ENCODE measurements at places on chromosomes 3 and 15.

DNA sequence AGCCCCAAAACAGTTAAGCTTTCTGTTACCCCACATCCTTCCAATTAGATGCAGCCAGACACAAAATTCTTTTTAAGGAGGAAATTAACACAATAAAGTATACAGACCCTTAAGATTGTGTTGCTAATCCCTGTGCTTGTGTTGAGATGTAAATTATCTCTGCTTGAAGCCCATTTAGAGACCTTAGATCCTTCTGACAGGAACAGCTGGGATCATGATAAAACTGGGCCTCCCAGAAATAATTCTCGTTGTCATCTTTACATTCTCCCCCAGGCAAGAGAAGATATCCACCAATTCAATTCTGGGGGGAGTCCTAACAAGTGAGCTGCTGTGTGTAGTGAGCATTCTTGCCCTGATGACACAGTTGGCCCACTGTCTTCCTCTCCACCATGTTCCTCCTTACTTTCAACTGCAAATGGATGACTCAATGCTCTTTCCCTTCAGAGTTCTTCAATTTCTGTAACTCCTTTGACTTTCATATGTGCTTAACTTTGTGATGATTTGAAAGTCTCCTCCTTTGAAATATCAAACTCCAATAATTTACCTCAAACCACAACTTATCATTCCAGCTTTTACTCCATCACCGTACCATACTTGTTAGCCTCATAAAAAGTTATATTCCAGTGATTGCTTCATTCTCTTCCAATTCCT, 186.6 kb downstream of the RAP2B start:
- H3K27ac ChIP-seq: no peak overlapping the region
- no peak overlapping the region for H3K4me3 ChIP-seq
- no peaks in the 10 kb centered on the region for H3K36me3 ChIP-seq
- no peaks in the 10 kb centered on the region for H3K4me1 ChIP-seq
- no peaks in the 10 kb centered on the region for H3K27me3 ChIP-seq
- DNase-seq: no peak

GRCh38 chr3:52781741-52782140, 4.3 kb downstream of the ITIH1 start:
- no peaks in the 10 kb centered on the region for H3K36me3 ChIP-seq
- no peak overlapping the region for H3K27ac ChIP-seq
- peaks cover 2% of the 10 kb centered on the region for H3K27me3 ChIP-seq
- no peaks in the 10 kb centered on the region for H3K4me1 ChIP-seq

GRCh38 chr3:11510001-11510340, 133.7 kb downstream of the VGLL4 start:
- no peak overlapping the region for H3K4me3 ChIP-seq
- H3K27ac ChIP-seq: peak overlapping the region; percentile 79
- peaks cover 7% of the 10 kb centered on the region for H3K36me3 ChIP-seq
- no peaks in the 10 kb centered on the region for H3K27me3 ChIP-seq
- peak; percentile 68 for DNase-seq

DNA sequence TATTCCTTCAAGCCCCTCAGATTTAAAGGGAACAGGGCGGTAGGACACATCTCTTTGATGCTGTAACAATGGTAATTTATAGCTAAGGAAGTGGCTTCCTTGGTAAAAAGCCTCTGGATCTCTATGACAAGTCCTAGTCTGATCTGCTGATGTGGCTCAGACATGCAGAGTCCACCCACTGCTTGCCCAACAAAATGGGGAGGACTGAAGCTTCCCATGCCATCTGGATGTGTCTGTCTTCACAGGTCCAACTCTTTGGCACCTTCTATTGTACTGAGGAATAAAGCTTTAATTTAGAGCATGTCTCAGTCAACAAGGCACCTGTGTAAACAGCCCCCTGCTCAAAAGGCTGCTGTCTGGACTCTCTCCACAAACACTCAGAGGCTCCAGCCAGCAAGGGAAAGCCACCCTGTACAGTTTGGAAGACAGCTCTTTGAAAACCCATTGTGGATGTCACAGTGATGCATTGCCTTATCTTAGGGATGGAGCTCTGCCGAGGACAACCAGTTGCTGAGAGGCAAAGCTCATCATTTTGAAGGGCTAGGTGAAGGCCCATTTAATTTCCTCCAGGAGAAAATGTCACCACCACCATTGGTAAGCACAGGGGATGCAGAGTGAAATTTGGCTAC, 348.6 kb upstream of the GRM7 start:
- H3K4me1 ChIP-seq: no peaks in the 10 kb centered on the region
- no peak for DNase-seq
- no peak overlapping the region for H3K4me3 ChIP-seq
- no peaks in the 10 kb centered on the region for H3K36me3 ChIP-seq

DNA sequence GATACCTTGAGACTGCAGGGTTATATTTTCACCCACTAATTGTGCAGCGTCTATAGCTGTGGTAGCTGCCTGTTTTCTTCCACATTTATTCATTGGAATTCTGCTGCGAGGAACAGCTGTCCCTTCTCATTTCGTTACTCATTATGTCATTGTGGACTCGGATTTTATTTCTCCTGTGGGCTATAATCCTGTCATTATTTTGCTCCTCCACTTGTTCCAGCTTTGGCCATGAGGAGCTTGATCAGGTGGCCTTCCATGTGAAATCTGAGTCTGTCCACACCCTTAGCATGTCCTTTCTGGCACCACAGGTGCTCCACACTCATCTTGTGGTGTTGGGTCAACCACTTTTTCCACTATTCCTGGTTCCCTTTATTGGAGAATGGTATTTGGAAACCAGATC, 14.8 kb downstream of the LYSMD4 start:
- H3K4me1 ChIP-seq: peaks cover 11% of the 10 kb centered on the region
- H3K27ac ChIP-seq: no peak overlapping the region
- peaks cover 4% of the 10 kb centered on the region for H3K36me3 ChIP-seq

- peaks cover 11% of the 10 kb centered on the region for H3K4me1 ChIP-seq
- H3K36me3 ChIP-seq: no peaks in the 10 kb centered on the region
- H3K27me3 ChIP-seq: no peaks in the 10 kb centered on the region
- no peak overlapping the region for H3K27ac ChIP-seq
- H3K4me3 ChIP-seq: no peak overlapping the region
Measured at GRCh38 chr3:14377838-14378169, 24.6 kb upstream of the SLC6A6 start.

DNA sequence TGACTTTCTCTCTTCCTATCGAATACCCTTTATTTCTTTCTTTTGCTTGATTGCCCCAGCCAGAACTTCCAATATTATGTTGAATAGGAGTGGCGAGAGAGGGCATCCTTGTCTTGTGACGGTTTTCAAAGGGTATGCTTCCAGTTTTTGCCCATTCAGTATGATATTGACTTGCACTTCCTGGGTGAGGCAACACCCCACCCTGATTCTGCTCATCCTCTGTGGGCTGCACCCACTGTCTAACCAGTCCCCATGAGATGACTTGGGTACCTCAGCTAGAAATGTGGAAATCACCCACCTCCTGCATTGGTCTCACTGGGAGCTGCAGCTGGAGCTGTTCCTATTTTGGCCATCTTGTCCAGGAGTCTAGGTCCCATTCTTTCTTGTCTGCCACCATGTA, 44.8 kb upstream of the KCNH8 start:
- no peaks in the 10 kb centered on the region for H3K4me1 ChIP-seq
- no peak overlapping the region for H3K27ac ChIP-seq
- no peaks in the 10 kb centered on the region for H3K27me3 ChIP-seq
- no peak for DNase-seq

- no peak overlapping the region for H3K4me3 ChIP-seq
- no peaks in the 10 kb centered on the region for H3K36me3 ChIP-seq
- H3K27me3 ChIP-seq: no peaks in the 10 kb centered on the region
- DNase-seq: no peak
- no peak overlapping the region for H3K27ac ChIP-seq
- H3K4me1 ChIP-seq: no peaks in the 10 kb centered on the region
Measured at GRCh38 chr3:64918989-64919388, 231.2 kb upstream of the ADAMTS9 start.

DNA sequence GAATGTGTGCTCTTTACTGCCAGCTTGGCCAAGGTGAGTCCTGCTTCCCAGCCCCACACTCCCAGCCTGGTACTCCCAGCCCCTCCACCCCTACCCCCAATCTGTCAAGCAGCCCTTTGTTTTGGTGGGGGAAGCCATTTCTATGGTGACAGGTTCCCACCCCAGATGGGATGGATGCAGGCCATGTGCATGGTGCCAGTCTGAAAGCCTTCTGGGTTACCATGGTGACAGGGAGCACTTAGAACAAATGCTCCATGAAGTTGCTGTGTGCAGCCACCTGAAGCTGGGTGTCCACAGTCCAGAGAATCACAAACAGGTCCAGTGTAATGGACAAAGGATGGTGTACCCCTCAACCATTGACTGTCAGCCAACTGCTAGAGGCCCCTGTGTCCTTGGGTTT, 19.1 kb upstream of the VILL start:
- H3K27ac ChIP-seq: no peak overlapping the region
- H3K4me1 ChIP-seq: peaks cover 36% of the 10 kb centered on the region
- DNase-seq: no peak
- H3K36me3 ChIP-seq: peaks cover 23% of the 10 kb centered on the region
- no peaks in the 10 kb centered on the region for H3K27me3 ChIP-seq

GRCh38 chr15:68819495-68820294, 1.0 kb downstream of the ANP32A start:
- peaks cover 2% of the 10 kb centered on the region for H3K36me3 ChIP-seq
- peaks cover 11% of the 10 kb centered on the region for H3K4me1 ChIP-seq
- H3K4me3 ChIP-seq: peak overlapping the region; percentile 98

GRCh38 chr15:55823191-55823670, 80.3 kb upstream of the PRTG start:
- H3K36me3 ChIP-seq: no peaks in the 10 kb centered on the region
- no peaks in the 10 kb centered on the region for H3K27me3 ChIP-seq
- no peak overlapping the region for H3K4me3 ChIP-seq
- H3K27ac ChIP-seq: no peak overlapping the region

DNA sequence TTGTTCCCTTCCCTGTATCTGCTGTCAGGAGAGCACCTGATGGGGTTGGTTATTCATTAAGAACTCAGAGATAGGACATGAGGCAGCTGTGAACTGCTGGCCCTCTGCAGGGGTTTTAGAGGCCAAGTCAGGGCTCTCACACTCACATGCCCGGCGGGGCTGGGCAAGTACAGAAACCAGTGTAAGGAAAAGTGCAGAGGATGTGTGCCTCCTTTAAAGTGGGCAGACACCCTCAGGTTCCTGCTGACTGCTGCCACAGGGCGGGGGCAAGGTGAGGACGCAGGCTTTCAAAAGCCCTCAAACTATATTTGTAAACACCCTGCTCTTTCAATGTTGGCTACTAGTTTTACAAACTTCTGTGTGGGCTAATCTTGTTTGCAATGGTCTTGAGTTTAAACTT, 22.4 kb downstream of the CXCR6 start:
- no peak overlapping the region for H3K27ac ChIP-seq
- H3K27me3 ChIP-seq: no peaks in the 10 kb centered on the region
- peaks cover 51% of the 10 kb centered on the region for H3K36me3 ChIP-seq

GRCh38 chr15:85878828-85879225, 84.1 kb upstream of the KLHL25 start:
- H3K36me3 ChIP-seq: no peaks in the 10 kb centered on the region
- H3K4me1 ChIP-seq: no peaks in the 10 kb centered on the region
- no peak overlapping the region for H3K27ac ChIP-seq

DNA sequence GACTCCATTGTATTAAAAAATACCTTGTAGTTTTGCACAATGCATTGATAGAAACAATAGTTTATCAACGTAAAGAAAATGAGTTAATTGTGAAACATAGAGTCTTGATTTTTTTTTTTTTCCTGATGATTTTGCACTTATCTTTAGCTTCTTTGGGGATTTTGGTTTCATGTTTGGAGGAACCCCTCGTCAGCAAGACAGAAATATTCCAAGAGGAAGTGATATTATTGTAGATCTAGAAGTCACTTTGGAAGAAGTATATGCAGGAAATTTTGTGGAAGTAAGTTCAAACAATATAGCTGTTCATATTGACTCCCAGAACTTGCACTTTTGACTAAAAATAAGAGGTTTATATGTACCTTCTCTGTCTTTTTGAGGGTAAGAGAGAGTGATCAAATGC, 7.0 kb downstream of the DNAJB11 start:
- H3K36me3 ChIP-seq: peaks cover 14% of the 10 kb centered on the region
- H3K27ac ChIP-seq: no peak overlapping the region
- H3K4me1 ChIP-seq: no peaks in the 10 kb centered on the region
- H3K27me3 ChIP-seq: no peaks in the 10 kb centered on the region
- no peak overlapping the region for H3K4me3 ChIP-seq

DNA sequence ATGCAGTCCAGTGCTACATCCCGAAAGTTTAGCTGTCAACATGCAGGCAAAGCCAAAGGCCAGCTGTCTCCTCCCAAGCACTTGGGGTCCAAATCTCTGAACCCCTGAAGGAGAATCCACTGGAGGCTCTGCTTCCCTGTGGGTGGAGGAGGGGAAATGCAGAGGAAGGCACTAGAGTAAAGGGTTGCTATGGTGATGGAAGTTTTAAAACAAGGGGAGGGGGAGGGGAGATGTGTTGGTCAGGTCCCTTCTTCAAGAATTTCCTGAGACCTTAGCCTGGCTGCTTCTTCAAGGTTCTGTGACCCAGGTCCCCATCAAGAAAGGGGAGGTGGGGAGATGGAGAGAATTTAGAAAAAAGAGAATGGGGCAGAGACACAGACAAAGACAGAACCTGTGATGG, 2.3 kb downstream of the CAMKV start:
- no peak for DNase-seq
- H3K27me3 ChIP-seq: peaks cover 6% of the 10 kb centered on the region
- no peak overlapping the region for H3K27ac ChIP-seq
- H3K4me1 ChIP-seq: peaks cover 76% of the 10 kb centered on the region
- no peaks in the 10 kb centered on the region for H3K36me3 ChIP-seq
- peak overlapping the region; percentile 9 for H3K4me3 ChIP-seq

DNA sequence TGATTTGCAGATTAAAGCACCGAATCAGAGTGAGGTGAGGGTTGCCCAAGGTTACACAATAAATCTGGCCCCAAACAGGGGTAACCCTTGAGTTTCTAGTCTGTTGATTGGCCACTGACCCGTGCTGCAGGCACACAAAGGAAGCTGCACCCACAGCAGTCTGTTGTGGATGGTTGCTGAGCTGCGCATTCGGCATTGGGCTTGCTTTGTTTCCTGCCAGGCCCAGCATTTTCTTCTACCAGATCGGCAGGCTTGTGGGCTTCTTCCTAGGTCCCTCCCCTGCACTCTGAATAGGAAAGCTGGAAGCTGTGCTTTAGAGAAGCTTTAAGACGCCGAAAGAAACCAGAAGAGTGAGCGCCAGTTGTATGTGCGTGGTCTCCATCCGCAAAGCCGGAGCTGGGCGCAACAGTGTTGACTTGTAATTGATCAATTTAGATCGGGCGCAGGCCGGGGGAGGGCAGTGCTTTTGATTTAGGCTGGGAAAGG, 12.1 kb downstream of the B3GNT5 start:
- peak; percentile 94 for DNase-seq
- peaks cover 17% of the 10 kb centered on the region for H3K4me1 ChIP-seq
- H3K4me3 ChIP-seq: peak overlapping the region; percentile 31

Data from spinal cord (tissue), 10 donors.